Stimulated activated CD4-positive, alpha-beta T cell treated with anti-CD3 and anti-CD28 coated beads, Interleukin-1b, Interleukin-23, amount 100 ng/mL, for 1 hour (primary cell): ENCODE measurements at places on chromosomes 4 and X.

GRCh38 chrX:154660541-154660940, 7.2 kb upstream of the CTAG2 start:
- no peak for DNase-seq

- no peak for DNase-seq
These were observed 106.3 kb upstream of the BOD1L1 start for GRCh38 chr4:13733817-13734216.

DNA sequence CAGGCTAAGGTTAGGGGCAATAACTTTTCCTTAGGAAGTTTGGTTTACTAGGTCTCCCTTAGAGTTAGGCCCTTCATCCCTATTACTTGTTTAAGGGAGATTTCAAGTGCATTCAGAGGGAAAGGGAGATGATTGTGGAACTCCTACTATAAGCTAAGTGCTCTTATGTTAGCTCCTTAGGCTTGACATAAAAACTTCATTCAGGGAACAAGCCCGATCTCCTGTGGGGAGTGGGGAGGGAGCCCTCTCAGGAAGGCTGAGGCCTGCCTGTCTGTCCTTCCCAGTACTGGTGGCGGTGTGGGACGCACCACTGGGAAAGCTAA, 8.0 kb downstream of the KLF3 start:
- no peak for DNase-seq

DNA sequence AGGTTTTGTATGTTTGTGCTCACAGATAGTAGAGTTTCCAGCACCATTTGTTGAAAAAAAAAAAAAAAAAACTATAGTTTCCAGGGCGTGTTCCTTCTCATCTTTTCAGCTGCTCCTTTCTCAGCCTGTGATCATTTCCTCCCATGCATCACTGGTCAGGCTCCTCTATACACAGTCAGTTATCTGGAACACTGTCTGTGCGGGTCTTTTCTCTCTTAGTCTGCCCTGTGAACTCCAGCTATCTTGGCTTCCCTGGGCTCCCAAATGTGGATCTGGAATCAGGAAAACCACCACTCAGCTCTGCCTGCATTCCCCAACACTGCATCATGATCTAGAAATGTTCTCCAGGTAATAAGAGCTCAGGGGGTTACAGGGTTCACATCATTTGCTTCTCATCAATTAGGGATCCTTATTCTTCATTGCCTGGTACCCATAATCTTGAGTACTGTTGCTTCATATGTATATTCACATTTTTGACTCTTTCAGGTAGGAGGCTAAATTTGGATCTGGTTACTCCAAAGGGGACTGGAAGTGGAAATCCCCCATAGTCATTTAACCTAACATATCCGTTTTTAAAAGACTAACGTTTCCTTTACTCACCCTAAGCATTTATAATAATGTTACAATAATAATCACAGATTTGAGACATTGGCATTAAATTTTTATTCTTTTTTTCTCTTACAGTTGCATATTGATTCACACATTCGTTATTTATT, 221.8 kb upstream of the KLF3 start:
- no peak for DNase-seq

DNA sequence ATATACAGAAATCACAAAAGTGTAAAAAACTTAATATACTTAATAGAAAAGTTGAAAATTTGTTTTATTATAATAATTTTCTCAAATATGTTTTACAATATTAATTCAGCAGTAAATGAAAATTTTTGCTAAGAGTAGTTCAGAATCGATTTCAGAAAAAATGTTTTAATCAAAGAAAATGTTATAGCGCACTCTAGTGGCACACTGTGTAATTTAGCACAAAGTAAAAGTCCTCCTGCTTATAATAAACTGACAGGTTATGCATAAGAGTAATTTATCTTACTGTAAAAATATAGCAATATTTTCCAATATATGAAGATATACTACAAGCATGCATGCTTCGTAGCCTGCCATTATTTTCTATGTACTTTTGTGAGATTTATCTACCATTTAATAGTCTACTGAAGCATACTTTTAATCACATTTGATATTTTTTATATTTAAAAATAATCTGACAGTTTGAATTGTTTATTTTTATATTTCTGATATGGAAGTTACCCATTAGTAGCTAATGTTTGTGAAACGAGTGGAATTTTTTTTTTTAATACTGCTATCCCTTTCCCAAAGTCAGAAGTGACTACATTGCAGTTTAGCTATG, 217.9 kb upstream of the KLHL4 start:
- DNase-seq: no peak

GRCh38 chr4:80393246-80393969, 57.9 kb downstream of the CFAP299 start:
- no peak for DNase-seq

DNA sequence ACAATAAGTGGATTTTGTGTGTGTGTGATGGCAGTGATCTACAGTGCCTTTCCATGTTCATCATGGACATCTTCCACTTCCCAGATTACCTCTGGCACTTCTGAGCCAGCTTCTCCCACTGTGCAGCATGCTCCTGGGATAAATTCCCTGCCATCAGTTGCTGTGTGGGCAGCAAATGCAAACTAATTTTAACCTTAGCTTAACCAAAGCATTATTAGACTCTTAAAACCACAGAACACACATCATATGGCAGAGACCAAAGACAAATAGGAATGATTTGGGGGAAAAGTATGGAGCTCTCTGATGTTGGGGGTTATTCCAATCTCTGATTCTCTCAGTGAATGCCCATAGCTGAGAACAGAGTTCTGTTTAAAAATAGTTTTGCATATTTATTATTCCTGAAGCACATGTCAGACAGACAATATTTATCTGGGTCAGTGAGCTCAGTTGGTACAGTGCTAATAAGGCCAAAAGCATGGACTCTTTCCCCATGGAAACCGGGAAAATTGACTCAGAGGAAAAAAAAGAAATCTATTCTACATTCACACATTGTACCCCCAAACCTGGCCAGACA, 567.4 kb downstream of the IQCM start:
- DNase-seq: no peak

GRCh38 chrX:912677-913076, 282.1 kb downstream of the SHOX start:
- no peak for DNase-seq

GRCh38 chrX:57104406-57104805, 16.9 kb downstream of the SPIN2B start:
- no peak for DNase-seq

GRCh38 chrX:48896611-48897011, 957 bp downstream of the TIMM17B start:
- no peak for DNase-seq
